ENCODE measurements at places on chromosomes 6 and 20. TPM values are rescaled to one million over a fixed set of nuclear protein-coding genes. Genes with fewer than 3 reads are reported as not detected.

TMC2 gene
- total RNA-seq: not detected

FAM83B gene
- total RNA-seq: 0.03 TPM

SF3B5 gene
- 44.6 TPM for total RNA-seq

PRR18 gene
- total RNA-seq: not detected
